ENCODE measurements at places on chromosomes 1 and 21.

DNA sequence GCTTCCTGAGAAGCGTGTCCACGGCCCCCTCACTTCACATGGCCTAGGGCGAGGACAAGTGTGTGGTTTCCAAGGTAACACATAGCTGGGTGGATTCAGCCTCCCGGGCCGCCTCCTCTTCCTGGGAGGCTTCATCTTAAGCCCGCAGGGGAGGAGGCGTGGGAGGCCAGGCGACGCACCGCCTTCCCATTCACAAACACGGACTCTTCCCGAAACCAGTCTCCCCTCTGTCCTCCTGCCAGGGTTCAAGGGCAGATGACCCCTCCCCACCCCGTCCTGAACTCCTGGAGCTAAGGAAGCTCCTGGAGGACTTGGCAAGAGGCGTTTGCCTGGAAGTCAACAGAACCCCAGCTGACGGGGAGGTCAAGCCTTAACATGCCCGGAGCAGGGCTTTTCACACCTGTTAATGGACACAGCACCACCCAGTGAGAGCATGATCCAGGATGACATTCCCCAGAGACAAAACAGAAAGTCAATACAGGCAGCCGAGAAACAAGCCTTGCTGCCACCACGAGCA, 56.7 kb downstream of the KCNN3 start:
- no peak for DNase-seq

GRCh38 chr1:2989976-2990375, 31.3 kb upstream of the ACTRT2 start:
- DNase-seq: no peak

- DNase-seq: no peak
Measured at GRCh38 chr1:56874689-56875088, 20.1 kb downstream of the C8A start.

- no peak for DNase-seq
Measured at GRCh38 chr1:151510020-151510405, 1.2 kb upstream of the CGN start.

DNA sequence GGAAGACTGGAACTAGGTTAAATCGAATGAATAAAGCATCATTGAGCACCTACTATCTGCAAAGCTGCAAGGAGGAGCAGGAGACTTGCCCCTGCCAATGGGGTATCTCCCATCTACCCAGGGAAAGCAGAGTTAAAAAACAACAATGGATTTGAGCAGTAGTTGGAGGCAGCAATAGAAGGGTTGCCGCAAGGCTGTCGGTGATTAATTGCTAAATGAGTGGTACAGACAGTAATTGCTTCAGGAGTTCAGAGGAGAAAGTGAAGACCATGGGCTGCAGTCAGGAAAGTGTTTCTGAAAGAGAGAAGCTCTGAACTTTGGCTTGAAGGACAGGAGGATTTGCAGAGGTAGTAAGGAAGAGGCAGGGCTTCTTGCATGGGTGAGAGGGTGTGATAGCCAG, 152.9 kb downstream of the ACTL8 start:
- no peak for DNase-seq

GRCh38 chr1:223755992-223756775, 43.8 kb downstream of the CAPN2 start:
- DNase-seq: no peak

GRCh38 chr21:36707763-36708285, 8.9 kb downstream of the SIM2 start:
- DNase-seq: no peak

DNA sequence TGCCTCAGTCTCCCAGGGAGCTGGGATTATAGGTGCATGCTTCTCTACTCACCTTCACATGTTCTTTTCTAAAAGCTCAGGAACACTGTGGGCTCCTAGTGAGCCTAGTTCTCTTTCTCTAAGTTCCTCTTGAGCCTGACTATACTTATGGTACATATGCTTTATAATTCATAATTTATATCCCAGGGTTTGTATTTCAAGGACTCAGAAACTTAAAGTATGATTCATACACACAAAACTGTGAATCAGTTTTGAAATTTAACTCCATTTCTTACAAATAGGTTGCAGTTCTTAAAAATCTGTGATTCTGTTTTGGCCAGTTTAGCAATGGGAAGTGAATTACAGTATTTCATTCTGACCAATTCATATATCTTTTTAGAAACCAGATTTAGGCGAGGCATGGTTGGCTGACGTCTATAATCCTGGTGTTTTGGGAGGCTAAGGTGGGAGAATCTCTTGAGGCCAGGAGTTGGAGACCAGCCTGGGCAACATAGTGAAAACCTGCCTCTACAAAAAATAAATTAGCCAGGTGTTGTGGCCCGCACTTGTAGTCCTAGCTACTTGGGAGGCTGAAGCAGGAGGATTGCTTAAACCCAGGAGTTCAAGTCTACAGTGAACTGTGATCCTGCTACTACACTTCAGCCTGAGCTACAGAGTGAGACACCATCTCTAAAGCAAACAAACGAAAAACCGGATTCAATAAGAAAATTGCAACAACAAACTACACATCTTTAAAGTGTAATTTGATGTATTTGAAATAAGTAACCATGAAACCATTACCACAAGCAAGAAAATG, 15.6 kb downstream of the RASAL2 start:
- DNase-seq: no peak
